SK-N-SH treated with all-trans-retinoic acid at 6 μM for 48 hours (cell line): ENCODE measurements at places on chromosomes 3 and 15.

DNA sequence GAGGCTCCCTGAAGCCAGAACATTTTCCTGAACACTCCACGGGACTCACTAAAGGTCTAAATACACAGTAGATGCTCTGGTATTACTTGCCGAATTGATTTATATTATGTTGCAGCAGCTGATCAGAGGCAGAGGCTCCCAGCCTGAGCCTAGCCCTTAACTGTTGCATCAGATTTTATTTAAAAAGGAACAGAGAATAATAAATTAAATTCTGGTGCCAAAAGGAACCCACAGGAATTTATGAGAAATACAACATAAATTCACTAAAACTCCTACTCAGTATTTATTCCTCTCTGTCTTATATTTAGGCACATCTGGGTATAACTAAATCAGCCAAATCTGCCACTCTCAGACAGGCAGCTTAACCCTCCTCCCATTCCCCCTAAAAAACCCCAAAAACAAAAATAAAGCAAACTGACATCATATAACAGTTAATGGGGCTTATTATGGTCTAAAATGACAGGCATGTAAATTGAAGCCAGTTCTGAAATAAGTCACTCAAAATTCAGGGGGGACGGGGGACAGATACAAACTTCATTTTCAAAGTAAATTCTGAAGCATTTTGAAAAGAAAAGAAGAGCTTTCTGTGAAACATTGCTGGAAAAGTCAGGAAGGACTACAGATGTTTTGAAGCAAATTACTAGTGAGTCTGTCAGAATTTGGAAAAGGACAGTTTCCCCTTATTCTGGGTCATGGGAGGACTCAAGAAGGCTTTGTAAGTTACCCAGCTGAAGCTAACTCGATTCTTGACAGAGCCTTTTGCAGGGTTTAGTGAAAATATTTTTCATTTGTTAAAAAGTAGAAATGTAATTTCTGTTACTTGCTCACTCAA, 53.8 kb upstream of the CORO2B start:
- peak; percentile 86 for ATAC-seq

DNA sequence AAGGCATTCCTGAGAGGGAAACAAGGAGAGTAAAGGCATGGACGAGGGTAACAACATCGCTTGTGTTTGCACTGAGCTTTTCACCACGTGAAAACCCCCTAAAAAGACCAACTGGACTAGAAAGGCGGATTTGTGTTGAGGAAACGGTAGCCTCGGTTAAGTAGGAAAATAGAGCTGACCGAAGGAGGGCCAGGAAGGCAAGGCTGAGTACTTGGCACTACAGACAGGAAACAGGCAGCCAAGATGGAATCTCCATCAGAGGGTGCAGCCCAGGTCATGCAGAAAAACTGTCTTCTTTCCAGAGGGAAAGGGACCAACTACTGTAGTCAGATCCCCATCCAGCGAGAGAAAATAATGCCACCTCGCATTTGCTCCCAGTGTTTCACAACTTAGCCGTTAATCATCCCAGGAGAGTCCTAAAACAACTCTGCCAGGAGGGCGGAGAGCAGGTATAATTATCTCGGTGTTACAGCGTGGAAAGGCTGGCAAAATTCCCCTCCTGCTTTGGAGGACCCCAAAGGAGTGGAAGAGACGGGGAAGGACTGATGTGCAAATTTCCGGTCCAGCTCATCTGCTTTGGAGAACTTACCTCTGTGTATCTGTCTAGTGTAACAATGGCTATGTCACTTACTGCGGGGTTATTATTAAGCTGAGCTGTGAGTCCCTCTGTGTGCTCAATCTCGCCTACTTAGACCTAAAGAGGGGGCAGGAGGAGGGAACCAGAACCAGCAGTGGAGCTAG, 77.2 kb downstream of the MYO1E start:
- peak; percentile 53 for ATAC-seq

DNA sequence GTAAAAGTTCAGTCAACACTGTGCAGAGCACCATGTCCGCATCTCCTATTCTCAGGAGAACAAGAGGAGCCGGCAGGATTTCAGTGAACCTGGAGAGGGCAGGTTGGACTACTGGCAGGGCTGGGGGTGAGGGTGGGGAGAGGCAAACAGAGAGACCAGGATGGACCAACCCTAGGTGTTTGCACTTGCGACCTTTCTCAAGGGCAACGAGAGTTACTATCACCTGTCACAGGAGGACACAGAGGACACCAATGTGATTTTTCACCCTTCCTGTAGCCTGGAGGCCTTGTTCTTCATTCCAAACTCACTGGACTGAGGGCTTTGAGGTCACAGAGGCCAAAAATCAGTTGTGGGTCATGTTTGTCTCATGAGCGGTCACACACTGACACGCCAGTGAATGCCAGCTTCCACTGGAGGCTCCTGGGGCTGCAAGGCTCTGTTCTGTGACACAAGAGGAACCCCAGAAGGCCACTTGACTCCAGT, 89.5 kb downstream of the CPN2 start:
- ATAC-seq = no peak

GRCh38 chr15:81848701-81849100, 197.1 kb downstream of the MEX3B start:
- no peak for ATAC-seq

GRCh38 chr3:113231827-113232253, 20.5 kb downstream of the BOC start:
- peak; percentile 95 for ATAC-seq

DNA sequence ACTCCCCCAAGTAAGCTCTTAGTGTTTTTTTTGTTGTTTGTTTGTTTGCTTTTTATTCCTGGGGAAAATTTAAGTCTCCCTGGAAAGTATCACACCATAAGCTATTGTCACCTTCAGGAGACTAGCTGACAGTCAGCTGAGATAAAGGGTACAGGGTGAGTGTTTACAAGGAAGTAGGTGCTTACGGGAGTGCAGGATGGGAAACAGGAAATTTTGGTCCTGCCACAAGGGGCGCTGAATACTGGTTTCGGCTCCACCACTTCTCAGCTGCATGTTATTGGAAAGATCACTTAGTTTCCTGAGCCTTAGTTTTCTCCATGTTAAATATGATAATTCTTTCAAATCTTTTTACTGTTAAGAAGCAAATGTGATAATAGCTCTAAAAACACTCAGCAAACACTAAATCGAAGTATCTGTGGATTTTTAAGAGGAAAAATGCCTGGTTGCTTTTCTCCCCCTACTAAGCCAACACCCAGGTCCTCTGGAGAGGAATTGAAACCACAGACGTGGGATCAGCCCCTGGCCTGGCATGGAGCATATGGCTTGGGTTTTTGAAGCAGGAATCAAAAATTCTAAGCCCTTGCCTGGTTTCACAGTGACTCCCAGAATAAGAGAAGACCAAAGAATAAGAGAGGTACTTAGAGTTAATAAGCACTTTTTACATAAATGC, 90.7 kb downstream of the SCN11A start:
- ATAC-seq = peak; percentile 96

GRCh38 chr15:79178594-79178993, 88.0 kb upstream of the RASGRF1 start:
- no peak for ATAC-seq

- no peak for ATAC-seq
These were observed 195.3 kb upstream of the PLSCR5 start for GRCh38 chr3:146800484-146800883.

GRCh38 chr15:91142106-91142744, 42.2 kb downstream of the SV2B start:
- no peak for ATAC-seq

DNA sequence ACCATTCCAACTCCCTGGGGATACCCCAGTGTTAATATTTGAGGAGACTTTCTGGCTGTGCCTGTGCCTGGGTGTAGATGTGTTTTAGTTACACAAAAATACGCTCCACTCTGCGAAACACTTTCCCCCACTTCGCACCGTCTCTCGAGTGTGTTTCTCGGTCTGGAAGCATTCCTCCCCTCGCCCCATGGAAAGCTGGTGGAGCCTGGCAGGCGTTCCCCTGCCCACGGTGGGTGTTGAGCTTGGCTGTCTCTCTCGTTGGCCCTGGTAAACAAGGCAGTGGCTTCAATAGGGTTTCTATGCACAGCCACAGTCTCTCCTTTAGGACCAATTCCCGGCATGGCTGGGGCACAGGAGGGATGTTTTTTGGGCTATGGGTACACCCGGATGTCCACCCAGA, 19.3 kb downstream of the IQSEC1 start:
- ATAC-seq = no peak

DNA sequence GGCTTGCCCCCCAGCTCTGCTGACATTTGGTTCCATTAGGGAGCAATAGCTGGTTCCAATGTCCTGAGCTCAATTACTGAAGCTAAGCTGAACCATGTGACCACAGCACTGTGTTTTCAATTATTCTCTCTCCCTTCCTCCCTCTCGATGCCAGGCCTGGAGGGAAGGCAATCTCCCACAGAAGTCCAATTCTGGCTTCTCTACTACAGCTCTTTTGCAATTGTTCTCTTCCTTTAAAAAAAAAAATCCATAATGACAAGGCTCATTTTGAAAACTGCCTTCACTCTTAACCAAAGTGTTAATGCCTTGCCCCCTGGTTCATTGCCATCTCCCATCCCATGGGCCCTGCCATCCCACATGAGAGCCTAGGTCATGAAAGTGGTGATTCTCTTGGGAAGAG, 24.8 kb downstream of the IL16 start:
- no peak for ATAC-seq

- no peak for ATAC-seq
These were observed 39.3 kb downstream of the PPCDC start for GRCh38 chr15:75062706-75063105.

- ATAC-seq = peak; percentile 54
These were observed 77.4 kb downstream of the CHCHD6 start for GRCh38 chr3:126781406-126781805.

- peak; percentile 76 for ATAC-seq
These were observed 58.1 kb downstream of the RSRC1 start for GRCh38 chr3:158167737-158168557.

DNA sequence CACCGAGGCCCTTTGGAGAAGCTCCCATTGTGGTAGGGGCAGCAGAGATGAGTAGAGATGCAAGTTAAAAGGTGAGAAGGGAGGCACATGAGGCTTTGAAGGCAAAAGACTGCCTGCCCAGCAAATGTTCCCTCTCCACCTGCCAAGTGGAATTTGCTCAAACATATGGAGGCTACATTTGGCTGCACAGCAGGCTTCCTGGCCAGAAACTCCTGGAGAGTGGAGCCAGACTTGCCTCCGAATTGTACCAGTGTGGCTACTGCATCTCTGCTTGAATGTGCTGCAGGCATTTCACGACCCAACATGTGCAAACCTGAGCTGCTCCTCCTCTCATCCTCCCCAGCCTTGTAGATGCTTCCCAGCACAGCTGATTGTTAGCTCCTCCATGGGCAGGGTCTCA, 229.2 kb downstream of the ZNF621 start:
- ATAC-seq = no peak

GRCh38 chr15:39075311-39075710, 505.6 kb upstream of the THBS1 start:
- no peak for ATAC-seq

DNA sequence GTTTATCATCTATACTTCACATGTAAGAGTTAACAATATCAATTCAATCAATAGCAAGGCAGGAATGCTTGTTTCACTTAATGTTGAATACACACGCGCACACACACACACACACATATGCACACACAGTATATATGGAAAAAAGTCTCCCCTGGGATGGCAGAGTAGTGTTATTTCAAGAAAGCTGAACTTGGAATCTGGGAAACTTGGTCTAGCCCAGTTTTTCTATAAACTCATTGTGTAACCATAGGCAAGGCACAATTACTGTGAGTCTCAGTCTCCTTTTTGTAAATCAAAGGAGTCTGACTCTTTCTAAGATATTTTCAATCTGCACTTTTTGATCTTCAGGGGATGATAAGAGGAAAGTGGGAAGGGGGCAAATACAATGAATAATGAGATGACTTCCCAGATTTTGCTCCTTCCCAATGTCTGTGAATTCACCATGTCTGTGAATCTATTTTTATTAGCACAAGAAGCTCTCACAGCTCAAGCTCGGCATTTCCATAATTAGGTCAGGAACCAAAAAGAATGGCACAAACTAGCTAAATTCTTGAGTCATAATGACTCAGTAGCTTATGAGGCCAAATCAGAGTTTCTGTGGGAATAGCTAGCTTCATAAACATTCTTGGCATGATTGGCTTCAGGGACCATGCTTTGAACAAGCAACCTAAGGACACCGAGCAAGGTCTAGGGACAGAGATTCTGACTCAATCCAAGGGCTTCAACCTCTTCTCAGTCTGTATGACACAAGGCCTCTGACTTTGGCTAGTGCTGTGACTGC, 227.4 kb upstream of the DCBLD2 start:
- peak; percentile 86 for ATAC-seq

- no peak for ATAC-seq
These were observed 90.6 kb downstream of the SOX14 start for GRCh38 chr3:137854533-137855261.

DNA sequence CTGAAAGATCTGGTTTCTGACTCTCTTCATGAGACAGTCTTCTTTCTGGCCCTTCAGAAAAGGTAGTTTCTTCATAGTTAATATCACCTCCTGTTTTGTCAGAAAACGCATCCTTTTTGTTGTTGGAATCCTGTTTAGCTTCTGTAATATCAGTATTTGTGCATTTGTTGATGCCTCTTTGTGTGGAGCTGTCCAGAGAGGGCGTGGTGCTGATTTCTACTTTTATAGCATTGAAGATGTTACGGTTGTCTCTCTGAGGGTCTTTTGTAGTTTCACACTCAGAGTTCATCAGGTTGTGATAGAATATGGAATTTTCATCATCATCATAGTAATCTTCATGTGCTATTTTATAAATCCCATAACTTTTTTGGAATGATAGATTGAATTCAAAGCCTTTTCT, 8.9 kb downstream of the GPR149 start:
- ATAC-seq = no peak

DNA sequence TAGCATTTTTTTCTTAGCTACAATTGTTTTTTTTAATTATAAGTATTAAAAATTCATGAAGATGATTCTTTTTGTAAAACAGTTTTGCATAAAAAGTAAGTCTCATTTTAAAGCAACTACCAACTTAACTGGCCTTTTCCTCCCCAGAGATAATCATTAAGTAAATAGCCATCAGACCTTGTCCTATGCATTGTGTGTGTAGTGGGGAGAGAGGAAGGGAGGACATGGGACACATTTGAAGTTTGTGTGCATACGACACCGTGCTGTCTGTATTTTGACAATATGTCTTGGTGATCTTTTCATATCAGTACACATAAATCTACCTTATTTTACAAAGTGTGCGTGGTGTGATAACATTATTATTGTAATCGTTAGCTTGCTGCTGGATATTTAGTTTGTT, 8.1 kb downstream of the SNRPN start:
- no peak for ATAC-seq

GRCh38 chr15:72313881-72314280, 6.1 kb downstream of the CELF6 start:
- no peak for ATAC-seq

DNA sequence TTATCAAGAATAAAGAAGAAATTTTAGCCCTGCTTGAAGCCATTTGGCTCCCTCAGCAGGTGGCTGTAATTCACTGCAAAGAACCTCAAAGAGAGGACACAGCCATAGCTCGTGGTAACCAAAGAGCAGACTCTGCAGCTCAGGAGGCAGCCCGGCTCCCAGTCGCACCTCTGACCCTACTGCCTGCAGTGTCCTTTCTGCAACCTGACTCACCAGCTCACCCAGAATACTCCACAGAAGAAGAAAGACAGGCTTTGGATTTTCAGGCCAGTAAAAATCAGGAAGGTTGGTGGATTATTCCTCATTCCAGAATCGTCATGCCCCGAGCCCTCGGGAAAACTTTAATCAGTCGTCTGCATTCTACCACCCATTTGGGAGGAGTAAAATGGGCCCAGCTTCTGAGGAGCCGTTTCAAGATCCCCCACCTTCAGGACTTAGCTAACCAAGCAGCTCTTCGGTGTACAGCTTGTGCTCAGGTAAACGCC, 38.6 kb downstream of the ZBTB11 start:
- ATAC-seq = no peak

- ATAC-seq = peak; percentile 64
These were observed 10.9 kb downstream of the SEMA7A start for GRCh38 chr15:74422652-74423430.
